ENCODE measurements at places on chromosomes 3 and 15.

GRCh38 chr15:67087507-67088172, 22.2 kb downstream of the SMAD3 start:
- no peak for DNase-seq

DNA sequence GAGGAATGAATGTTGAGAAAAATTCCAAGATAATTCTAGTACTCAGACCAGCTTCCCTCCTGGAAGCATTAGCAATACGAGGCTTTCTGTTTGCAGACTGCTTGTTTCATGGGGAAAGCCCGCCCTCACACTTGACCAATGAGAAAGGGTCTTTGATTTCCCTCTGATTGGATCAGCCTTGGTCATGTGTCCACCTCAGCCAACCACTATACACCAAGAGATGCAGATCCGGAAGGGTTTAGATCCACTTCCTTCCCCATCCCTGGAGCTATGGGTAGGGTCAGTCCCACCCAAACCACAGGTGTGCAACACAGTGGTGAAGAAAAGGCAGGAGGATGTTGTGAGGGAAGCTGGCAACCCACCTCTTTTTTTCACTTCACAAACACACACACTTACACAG, 154.7 kb downstream of the SV2B start:
- no peak for DNase-seq

DNA sequence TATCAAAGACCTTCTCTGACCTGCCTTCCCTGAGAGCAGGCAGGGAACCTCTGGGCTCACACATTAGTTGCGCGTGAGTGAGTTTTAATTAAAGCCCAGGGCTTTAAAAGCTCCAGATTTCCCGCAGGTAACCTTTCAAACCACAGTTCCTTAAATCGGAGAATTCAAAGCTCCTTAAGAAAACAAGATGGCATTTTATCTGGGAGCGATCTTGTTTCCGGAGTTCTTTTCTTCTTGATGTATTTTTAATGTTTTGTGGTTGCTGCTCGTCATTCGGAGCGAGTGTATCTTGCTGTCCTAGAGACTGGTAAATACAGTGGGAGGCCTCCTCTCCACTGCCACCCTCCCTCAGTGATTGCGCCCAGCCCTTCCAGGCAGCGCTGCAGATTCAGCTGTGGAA, 284.3 kb downstream of the CLSTN2 start:
- DNase-seq: no peak

DNA sequence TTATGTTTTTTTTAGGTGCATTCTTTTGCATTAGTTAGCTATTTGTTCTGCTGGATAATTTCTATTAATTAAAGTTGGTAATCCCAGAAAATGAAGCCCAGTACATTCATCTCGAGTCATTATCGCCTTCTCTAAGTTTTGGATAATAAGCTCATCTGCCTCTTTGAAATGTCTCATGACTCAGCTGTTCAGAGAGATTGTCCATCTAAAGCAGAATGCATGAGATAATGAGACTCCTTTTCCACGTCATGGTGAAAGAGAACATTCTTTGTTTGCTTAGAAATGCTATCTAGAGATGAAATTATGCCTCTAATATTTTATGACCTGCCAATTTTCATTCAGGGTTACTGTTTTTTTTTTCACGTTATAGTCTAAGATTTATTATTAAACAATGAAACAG, 374.7 kb upstream of the GOLIM4 start:
- DNase-seq: no peak

GRCh38 chr15:74793135-74794028, 11.5 kb downstream of the CSK start:
- peak; percentile 69 for DNase-seq

DNA sequence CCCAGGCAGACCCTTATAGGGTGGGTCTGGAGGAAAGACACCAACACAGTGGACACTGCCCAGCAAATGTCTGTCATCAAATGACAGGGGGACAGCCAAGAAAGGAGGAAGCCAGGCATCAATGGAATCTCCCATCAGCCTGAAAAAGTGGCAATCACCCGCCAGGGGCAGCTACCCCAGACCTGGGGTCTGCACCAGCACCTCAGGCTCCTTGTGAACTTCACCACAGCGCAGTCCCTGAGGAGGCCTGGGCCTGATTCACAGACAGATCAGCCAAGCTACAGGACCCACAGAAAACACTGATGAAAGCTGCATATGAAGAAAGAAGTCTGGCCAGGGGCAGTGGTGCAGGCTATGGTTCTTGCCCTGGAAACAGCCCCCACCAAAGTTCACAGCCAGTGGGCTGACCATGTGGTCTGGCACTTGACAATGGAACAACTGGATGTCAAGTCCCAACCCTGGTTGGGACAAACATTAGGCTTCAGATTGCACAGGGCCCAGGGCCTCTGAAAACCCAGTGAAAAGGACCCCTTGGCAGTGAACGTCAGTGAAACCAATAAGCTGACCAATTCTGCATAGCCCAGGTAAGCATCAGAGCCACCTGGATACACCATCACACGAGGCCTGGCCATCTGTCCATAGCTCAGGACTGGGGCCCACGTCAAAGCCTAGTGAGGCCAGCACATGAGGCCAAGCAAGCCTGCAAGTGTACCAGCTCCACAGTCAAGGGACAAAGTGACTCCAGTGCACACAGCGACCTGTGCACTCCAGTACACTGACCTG, 29.1 kb downstream of the ALS2CL start:
- no peak for DNase-seq

DNA sequence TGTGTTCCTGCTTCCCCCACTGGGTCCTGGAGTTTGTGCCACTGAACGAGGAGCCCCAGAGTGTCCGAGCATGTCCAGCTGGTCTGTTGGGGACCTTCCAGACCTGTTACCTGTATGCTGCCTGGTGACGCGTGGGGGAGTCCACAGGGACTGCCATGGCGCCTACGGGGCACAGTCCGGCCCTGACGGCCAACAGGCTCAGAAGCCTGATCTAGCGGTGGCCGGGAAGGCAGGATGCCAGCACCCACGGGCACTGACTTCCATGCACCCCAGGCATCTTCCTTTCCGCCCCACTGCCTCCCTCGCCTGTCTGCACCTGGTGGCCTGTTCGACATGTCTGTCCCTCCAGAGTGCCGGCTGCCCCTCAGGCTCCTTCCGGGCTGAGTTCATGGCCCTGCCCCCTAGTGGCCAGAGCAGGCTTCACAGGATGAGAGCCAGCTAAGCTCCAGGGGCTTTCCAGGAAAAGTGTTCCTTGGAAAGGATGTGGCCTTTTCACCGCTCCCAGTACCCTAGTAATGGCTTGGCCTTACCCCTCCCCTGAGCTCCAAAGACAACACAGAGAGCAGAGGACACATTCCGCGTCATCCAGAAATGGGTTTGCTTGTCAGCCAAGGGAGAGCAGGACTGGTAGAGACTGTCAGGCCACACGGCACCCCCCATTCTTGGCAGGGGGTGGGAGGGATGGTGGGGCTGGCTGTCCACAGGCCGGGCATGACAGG, 35.7 kb downstream of the NGRN start:
- DNase-seq: peak; percentile 87

GRCh38 chr3:123831420-123831819, 52.7 kb downstream of the MYLK start:
- no peak for DNase-seq

Data from ecto neural progenitor cell (in vitro differentiated cells).